ENCODE measurements at places on chromosomes 4 and X. TPM values are rescaled to one million over a fixed set of nuclear protein-coding genes. Genes with fewer than 3 reads are reported as not detected.

- no peak for DNase-seq
Measured at GRCh38 chrX:65588795-65589194, 54.2 kb upstream of the LAS1L start.

DNA sequence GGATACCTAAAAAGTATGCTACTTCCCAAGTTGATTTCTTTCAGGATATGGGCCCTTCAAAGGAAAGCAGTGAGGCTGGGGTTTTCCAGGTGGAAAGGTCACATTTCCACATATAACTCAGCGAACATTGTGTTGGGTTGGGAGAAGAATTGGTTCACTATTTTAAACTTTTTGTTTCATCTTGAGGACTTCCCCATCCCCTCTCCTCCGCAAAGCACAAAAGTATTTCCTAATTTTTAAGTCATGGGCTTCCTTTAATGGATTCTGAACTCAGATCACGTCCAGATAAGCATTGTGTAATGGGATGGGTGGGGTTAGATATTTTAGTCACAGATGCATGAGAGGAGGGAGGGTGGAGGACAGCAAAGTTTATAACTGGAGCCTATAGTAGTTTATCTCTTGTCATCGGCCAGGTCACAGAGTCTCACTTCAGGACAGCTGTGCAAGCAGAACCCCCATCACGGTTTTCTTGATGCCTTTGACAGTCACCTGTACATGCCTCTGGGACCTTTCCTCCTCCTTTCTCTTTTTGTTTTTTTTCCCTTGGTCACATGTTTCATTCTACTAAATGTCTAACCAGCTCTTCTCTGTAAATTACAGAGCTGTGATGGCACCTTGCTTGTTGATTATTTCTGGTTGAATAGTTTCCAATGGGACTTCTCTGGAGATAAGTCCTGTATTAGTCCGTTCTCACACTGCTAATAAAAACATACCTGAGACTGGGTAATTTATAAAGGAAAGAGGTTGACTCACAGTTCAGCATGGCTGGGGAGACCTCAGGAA lies 115.4 kb downstream of the PTTG2 start:
- DNase-seq, result no peak

GRCh38 chrX:27995611-27996010 lies 14.4 kb upstream of the DCAF8L1 start:
- DNase-seq, result no peak

Gene BGN
- not detected for total RNA-seq

Gene TFE3
- total RNA-seq, result 17.0 TPM

- DNase-seq, result peak; percentile 6
Measured at GRCh38 chrX:141341341-141341740, 99.0 kb upstream of the SPANXC start.

DNA sequence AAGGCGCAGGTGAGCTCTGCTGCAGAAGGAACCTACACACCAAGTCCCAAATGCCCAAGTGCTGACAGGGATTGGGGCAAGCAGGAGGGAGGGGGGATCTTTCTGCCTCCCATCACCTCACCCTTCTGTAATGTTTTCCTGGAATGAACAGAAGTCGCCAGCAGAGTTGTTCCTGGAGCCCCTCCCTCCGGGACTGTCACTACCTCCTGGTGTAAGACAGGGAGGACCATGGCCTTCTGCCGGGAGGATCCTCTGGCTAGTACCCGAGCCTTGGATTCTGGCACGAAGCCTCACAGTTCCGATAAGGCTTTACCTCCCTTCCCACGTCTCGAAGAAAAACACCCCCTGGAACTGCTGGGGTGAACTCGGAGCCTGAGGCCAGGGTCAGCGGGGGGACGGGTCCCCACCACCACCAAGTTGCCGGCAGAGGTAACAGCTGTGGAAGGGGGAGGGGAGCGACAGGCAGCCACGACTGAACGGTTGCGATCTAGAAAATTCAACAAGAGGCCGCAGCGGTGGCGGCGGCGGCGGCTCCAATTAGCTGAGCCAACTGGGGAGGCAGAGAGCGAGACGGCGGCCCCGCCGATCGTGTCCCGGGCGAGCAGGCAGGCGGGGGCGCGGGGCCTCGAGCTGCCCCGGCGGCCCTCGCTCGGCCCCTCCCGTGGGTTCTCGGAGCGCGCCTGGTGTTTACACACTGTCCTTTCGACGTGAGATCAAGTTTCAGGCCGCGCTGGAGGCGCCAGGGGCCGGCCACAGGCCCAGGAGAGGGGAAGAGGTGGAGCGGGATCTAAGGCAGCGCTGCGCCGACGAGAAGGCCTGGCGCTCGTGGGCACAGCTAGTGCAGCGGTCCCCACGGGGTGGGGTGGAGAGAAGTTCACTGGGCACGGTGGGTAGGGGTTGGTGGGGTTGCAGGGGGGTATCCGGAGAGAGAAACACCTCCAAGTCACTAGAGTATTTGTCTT lies 53.7 kb upstream of the BCOR start:
- DNase-seq, result no peak

DNA sequence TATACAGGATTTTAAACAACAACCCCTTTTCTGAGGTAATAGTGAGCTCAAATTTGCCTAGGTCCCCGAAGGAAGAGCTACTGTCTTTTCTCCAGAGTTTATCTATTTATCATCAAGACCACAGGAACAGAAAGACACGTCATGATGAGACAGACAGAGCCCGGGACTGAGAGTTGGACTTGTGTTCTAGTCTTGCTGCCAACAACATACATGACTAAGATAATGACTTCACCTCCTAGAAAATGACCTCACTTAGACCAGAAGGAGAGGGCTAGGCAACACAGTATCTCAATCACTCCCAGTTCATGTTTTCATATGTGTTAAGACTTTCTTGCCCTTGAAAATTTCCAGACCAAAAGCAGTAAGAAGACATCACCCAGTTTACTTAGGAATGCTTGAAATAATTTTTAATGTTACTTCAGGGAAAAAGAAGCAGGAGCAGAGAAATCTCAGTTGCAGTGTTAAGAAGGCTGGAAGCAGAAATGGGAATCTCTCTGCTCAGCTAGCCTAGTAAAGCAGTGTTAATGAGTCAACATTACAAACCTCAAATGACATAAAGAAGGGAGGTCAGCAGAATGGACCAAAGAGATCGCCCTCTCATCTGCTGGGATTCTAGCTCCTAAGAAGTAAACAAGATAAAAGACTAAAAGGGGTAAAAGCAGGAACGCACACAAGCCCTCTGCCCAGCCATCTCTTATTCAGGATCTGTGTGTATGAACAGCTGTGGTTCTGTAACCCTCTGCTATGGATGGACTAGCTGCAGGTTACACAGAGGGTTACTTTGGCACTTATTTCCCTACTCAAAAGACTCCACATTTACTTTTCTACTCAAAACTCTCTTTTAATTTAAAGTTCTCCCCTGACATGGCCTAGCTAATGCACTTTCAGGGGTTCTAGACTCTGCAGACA lies 24.8 kb downstream of the PDGFC start:
- no peak for DNase-seq

GRCh38 chrX:13717700-13718472 lies 16.5 kb downstream of the TRAPPC2 start:
- DNase-seq, result no peak

DNA sequence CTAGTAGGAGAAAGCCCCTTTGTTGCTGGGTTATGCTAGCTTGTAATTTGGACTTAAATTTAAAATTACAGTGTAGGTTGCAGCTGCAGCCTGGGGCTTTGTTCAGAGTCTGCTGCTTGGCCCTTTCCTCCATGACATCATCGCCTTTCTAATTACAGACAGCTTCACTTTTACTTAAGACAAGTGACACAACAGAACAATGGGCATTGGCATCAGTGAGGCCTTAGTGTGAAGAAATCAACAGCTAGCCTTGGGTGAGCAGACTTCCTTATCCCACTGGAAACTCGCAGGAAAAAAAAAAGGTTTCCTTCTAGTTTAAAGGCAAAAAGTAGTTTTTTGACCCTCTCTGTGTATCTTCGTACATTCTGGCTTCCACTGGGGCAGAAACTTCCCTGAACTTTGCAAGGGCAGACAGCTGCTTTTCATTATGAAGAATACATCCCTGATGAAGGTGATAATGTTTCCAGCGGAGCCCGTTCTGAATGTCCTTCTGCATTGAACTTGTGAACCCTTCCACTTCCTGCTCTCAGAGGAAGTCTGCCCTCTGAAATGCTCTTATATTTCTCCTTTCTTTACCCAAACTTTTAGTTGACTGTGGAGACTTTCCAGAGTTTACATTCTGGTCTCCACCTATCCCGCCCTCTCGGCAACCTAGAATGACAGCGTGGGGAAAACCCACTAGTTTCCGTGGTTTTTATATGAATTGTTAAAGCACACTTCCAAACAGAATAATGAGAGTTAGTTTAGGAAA lies 123.2 kb upstream of the FAM9C start:
- no peak for DNase-seq

Measured in SK-MEL-5 (cell line).